ENCODE measurements at places on chromosomes 12 and 14.

DNA sequence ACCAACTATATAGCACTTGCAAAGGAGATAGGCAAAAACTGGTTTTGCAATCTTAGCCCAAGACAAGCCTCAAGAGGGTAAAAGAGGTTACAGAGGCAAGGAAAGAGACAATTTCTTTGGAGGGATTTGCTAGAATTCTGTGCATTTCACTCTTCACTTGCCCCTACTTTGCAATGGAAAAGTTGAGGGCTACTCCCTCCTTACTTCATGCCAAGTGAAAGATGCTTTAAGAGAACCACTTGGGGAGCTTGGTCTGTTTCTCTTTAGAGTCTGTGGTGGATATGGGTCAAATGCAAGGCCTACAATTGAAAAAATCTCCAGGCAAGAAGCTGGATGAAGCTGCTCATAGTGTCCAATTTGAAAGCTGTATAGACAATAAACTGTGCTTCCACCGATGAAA lies 167.7 kb upstream of the DIO2 start:
- DNase-seq = no peak

- no peak for DNase-seq
Measured at GRCh38 chr12:46221255-46222128, 47.4 kb downstream of the SLC38A1 start.

- DNase-seq = no peak
Measured at GRCh38 chr12:87234898-87235297, 794.3 kb downstream of the C12orf50 start.

DNA sequence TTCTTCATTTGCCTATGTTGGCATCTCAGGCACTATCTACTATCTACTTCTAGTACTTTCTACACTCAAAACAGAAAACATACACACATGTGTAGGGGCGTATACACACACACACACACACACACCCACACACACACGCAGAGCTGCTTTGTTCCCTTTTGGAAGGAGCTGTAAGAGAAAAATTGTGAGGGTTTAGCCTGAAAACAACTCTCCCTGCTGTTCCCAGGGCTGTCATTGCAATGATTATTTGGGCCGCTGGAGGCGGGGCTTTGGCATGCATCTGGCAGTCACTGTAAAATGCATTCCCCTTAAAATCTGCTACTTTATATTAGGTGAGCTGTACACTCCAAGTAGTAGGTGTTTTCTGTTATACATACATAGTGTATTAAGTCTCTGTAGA lies 29.1 kb upstream of the SLC38A2 start:
- DNase-seq = no peak
